ENCODE measurements at places on chromosomes 5 and 9.

DNA sequence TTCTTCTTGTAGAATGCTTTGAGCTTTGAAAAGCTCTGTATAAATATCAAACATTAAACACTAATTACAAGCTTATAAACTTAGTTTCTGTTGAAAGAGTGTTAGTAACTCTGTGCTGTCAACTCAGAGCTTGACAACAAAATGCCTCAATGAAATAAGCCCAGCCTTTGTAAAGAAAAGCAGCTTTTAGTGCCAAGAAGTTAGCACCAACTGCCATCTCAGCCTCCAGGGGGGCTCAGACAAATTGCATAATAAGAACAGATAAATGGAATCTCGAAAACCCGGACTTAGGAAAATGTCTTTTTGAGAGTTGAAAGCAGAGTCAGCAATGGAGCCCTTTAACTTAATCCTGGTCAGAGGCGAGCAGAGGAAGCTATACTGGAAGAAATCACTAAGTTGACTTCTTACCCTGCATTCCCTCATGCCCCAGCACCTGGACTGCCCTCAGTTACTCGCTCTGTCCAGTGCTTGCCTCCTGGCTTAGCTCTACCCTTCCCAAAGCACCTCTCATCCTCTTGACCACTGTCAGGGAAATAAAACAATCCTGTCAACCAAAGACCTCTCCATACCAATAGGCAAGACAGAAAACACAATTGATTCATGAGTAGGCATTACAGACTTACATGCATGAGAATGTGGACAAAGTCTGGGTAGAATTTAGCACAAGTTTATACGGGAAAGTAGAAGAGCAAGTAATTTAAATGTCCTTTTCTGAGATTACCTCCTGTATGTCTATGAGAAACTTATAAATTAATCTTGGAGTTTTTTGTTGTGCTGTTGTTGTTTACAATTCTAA lies 352.7 kb downstream of the ZNF608 start:
- no peak for DNase-seq

DNA sequence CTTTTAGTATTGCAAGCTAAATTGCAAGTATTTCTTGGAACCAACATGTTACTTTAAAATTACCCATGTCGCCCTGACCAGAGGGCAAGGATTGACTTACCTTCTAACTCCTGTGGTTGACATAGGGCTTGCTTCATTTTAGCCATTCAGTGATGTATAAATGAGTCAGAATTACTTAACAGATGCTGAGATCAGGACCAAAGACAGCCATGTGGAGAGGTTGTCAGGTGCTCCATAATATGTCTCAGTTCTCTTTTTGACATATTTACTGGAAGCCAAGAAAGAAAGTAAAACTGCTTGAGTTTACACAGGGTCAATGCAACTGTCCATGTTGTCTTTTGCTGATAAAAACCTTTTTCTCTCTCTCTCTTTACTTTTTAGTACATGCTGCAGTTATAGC lies 33.2 kb downstream of the F2RL2 start:
- DNase-seq, result no peak

- no peak for DNase-seq
Observed at GRCh38 chr5:53027913-53028312, 38.8 kb downstream of the ITGA2 start.

- DNase-seq, result no peak
Observed at GRCh38 chr5:40521108-40521785, 158.5 kb upstream of the PTGER4 start.

DNA sequence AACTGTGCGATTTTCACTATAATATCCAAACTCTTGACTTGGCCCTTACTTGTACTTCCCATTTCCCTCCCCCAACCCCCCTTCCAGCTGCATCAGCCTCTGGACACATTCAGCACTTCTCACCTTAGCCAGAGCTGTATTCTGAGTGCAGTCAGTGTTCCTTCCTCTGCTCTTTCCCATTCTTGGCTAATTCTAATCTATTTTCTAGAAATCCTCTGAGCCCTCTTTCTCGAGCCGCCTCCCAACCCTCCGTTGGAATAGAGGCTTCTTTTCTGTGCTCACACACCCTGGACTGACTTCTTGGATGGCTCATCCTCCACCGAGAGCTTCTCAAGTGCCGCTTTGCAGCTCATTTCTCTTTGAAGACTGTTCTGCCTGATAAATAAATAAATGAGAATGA lies 188.8 kb downstream of the NTRK2 start:
- no peak for DNase-seq

- no peak for DNase-seq
Observed at GRCh38 chr5:43302481-43302880, 10.7 kb downstream of the HMGCS1 start.

DNA sequence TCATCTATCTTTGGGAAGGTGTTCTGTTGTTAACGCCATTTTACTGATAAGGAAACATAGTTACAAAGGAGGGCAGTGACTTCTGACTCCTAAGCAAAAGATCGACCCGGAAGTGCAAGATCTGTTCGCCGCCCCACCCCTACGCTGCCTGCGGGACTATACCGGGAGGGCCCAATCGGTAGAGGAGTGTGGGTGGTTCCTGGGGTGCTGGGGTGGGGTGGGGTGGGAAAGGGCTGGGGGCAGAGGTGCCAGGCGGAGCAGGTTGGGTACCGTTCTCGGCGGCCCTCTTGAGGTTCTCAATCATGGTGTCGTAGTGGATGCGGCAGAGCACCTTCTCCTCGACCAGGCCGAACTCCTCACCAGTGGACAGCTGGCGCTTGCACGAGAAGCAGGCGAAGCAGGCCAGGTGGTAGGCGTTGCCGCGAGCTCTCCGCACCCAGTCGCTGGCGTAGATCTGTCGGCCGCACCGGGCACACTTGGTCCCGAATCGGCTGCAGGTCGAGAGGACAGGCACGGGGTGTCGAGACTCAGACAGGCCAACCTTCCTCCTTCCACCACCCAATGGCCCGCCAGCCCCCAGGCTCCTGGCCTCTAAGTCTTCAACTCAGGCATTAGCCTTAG lies 11.8 kb downstream of the LHX6 start:
- no peak for DNase-seq

DNA sequence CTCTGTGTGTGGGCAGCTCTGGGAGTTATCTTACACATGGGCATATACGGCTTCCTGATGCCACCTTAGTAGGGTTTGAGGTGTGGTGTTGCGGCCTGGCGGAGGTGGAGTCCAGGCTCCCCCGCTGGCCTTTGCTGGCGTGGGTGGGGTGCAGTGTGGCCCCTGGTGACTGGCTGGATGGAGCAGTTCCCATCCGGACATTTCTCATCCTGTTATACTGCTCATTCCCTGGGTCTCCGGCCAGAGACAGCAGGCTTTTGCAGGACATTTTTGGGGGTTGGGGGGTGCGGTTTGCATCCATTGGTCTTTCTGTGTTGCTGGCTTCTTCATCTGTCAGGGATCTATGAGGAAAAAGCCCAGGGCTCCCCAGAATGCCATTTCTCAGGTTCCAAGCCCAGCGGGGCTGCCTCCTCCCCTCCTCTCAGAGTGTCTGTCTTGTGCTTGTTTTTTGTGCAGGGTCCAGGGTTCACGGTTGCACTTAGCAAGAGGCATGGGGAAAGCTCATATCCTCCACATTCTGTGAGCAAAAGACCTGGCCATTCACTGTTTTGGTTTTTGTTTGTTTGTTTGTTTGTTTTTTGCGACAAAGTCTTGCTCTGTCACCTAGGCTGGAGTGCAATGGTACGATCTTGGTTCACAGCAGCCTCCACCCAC lies 22.3 kb downstream of the NDUFS6 start:
- DNase-seq, result no peak

- no peak for DNase-seq
Observed at GRCh38 chr9:122819326-122819725, 9.1 kb downstream of the PDCL start.

GRCh38 chr5:2531318-2531717 lies 220.2 kb downstream of the IRX2 start:
- no peak for DNase-seq

All from eye (tissue), 1 donor.